ENCODE measurements at places on chromosomes 2 and 18.

- DNase-seq = no peak
These were observed 729.7 kb upstream of the ID2 start for GRCh38 chr2:7952046-7952745.

GRCh38 chr18:50159654-50160046, 35.3 kb downstream of the MYO5B start:
- DNase-seq = no peak

DNA sequence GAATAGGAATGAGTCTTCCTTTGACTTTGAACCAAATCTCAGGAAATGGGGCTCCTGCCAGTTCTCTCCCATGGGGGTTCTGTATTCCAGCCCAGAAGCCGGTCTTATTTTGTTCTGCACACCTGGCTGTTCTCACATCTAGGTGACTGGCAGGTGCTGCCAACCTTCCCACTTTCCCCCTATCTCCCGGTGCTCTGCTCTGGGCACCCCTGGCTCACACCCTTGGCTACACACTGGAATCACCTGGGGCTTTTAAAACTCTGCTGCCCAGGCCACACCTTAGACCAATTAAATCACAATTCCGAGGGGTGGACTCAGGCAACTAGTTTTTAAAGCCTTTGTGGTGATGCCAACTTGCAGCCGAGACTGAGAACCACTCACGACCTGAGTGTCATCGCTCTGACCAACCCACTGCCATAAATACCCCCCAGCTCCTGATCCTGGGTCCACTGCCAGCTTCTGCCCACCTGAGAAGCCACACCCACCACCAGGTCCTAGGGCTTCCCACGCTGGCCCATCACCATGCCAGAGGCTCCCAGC, 69.2 kb downstream of the KCNF1 start:
- DNase-seq = no peak

GRCh38 chr2:233428008-233428407, 73.7 kb downstream of the DGKD start:
- no peak for DNase-seq

DNA sequence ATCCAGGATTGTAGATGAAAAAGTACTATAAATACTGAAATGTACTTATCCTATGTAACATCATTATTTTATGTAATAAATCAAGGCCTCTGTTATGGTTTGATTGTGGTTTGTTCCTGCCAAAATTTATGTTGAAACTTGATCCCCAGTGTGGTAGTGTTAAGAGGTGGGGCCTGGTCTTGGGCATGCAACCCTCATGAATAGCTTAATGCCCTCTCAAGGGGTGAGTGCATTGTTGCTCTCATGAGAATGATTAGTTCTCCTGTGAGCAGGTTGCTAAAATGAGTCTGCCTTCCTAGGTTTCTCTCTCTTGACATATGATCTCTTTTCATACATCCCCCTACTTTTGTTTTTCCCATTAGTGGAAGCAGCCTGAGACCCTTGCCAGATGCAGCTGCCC, 915.4 kb downstream of the TSN start:
- DNase-seq = no peak

- DNase-seq = no peak
These were observed 35.1 kb downstream of the THAP4 start for GRCh38 chr2:241601841-241602240.

- DNase-seq = no peak
These were observed 41.3 kb upstream of the KCNE4 start for GRCh38 chr2:223010641-223011040.

- no peak for DNase-seq
These were observed 187.6 kb downstream of the MREG start for GRCh38 chr2:215825707-215826106.

GRCh38 chr2:32237996-32238395, 26.7 kb downstream of the NLRC4 start:
- no peak for DNase-seq

- no peak for DNase-seq
These were observed 17.9 kb downstream of the PIAS2 start for GRCh38 chr18:46899274-46899948.

DNA sequence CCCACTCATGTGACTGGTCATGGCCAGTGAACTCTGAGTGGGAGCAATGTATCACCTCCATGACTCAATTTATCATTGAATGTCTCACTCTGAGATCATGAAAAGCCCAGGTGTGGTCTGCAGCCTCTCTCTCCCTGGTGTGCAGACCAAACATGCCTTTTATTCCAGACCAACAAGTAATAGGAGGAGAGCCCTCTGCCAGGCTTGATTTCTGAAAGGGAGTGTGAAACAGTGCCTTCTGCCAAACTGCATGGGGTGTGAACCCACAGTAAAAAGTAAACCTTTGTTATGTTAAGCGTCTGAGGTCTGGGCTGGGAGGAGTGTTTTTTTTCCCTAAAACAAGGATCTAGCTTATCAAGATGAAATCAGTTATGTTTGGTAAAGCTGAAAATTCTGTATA, 601.2 kb downstream of the ADCYAP1 start:
- DNase-seq = no peak

GRCh38 chr2:96554293-96555145, 18.0 kb downstream of the ARID5A start:
- peak; percentile 68 for DNase-seq

- no peak for DNase-seq
These were observed 33.6 kb downstream of the ASXL3 start for GRCh38 chr18:33611525-33612135.
